ENCODE measurements at places on chromosomes 6 and 20.

GRCh38 chr6:76230711-76231110 lies 158.2 kb upstream of the IMPG1 start:
- DNase-seq: no peak

GRCh38 chr6:144064402-144065212 lies 30.8 kb downstream of the SF3B5 start:
- DNase-seq: peak; percentile 74

DNA sequence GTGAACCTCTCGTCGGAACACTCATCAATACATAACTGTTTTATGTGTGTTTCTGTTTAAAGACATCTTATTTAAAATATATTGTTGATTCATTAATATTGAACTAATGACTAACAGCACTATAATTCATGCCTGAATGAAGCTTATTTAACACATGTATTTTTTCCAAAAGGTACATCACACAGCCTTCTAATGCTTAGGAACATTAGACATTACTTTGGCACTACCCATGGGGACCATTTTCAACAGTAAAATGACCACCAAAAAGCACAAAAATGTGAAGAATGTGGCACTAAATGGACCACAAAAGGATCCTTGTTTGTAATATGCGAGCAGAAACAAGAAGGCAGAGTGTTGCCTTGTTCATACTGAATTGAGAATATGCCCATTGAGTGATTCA lies 109.2 kb downstream of the CEP57L1 start:
- no peak for DNase-seq

- DNase-seq: no peak
These were observed 10.4 kb downstream of the CEP57L1 start for GRCh38 chr6:109105681-109106080.

GRCh38 chr6:160979061-160979708 lies 12.4 kb upstream of the MAP3K4 start:
- DNase-seq: no peak

- DNase-seq: no peak
These were observed 3.1 kb upstream of the SNAP91 start for GRCh38 chr6:83711958-83712357.

- no peak for DNase-seq
These were observed 12.7 kb downstream of the GATA5 start for GRCh38 chr20:62462976-62463592.

DNA sequence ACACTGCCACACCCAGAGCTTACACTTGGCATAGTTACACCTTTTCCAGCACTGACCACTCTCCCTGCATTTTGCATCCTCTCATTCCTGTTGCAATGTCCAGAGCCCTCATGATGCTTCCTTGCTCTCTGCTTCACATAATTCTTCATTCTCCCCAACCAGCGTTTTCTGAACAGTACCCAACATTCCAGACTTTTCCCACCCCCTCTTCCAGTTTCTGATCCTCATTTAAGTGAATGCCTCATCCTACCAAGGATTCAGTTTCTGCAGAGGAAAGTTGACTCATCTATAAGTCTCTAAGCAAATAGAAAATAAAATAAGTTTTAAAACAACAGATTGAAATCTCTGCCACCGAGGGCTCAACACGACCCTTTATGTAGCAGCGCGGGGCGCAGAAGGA lies 321.3 kb upstream of the TCF21 start:
- no peak for DNase-seq

- peak; percentile 10 for DNase-seq
These were observed 155.1 kb downstream of the PRDM13 start for GRCh38 chr6:99761711-99762110.

GRCh38 chr20:43284486-43284885 lies 94.8 kb upstream of the PTPRT start:
- DNase-seq: no peak

DNA sequence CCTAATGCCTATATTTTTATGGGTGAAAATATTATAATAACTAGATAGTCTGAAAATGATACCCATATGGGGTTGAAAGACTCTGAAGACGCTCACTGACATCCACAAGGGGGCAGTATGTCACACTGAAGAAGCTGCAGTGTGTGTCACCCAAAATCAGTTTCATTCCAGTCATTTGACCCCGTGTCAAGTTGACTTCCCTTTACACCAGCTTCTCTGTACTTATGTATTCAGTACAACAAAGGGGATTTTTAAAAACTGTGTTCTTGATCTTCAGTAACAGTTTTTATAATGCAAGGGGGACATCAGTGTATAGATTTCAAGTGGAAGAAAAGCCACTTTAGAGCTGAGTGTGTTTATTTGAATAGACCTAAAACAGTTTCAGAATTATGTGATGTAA lies 19.3 kb downstream of the FAXC start:
- peak; percentile 32 for DNase-seq

- DNase-seq: no peak
These were observed 3.6 kb upstream of the PHF1 start for GRCh38 chr6:33407132-33407718.
